A673 (cell line): ENCODE measurements at places on chromosomes 4 and X. TPM values are rescaled to one million over a fixed set of nuclear protein-coding genes. Genes with fewer than 3 reads are reported as not detected.
A peak's percentile ranks its signal among the peaks of the same experiment; 100 is the strongest.

TRPC3 gene
- total RNA-seq, result 0.24 and 0.28 TPM in 2 replicates

STK26 gene
- total RNA-seq, result 60.8 and 61.0 TPM in 2 replicates

CABS1 gene
- total RNA-seq, result not detected in 2 replicates

USP51 gene
- total RNA-seq, result 0.96 and 1.4 TPM in 2 replicates

SPANXN3 gene
- total RNA-seq, result not detected in 2 replicates

DNA sequence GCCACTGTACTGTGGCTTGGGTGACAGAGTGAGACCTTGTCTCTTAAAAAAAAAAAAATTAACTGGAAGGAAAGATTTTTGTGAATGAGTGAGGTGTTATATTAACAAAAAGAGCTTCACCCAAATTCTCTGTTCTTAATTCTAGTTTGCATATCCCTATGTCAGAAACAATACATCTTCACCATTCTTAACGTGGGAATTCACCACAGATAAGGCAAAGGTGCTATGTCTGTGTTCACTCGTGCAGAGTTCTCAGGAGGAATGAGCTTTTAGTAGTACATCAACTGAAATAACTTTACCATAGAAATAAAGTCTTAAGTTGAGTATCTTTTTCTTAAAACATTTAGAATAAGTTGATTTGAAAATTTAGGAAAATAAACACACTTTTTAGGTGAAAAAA is 135.1 kb downstream of the RAPGEF2 start:
- DNase-seq, result no peak

- no peak for DNase-seq
Measured at GRCh38 chrX:130531066-130531465, 129.3 kb downstream of the RBMX2 start.

DNA sequence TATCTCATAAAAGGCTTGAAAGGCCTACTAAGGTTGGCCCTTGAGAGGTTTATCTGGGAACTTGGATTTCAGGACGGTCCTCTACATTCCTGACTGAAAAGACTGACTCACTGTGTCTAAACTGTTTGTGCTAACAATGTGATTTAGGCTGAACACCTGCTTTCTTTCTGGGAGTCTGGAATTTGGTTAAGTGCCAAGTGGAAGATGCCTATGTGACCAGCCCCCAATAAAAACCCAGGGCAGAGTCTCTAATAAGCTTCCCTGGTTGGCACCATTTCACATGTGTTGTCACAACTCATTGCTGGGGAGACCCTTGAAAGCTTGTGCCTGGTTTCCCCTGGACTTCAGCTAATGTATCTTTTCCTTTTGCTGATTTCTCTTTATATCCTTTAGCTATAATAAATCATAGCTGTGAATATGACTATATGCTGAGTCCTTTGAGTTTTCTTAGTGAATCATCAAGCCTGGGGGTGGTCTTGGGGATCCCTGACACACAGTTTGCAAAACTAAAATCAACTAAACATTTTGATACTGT is 55.1 kb downstream of the GPR82 start:
- peak; percentile 13 for DNase-seq

DNA sequence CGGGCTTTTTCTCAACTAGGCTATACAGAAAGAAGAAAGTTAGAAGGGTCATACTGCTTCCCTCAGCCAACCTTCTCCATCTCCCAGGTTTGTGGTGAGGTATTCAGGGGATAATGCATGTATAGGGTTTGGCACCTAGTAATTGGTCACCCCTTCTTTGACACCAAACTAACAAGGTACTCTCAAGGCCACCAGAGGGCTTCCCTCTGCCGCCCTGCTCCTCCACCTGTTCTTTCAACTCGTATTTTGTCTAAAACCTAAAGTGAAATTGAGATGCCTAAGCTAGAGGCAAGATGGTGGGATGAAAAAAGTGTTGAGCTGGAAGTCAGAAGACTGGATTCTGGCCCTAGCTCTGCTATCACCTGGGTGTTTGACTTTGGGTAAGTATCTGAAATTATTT is 22.0 kb downstream of the CT47C1 start:
- no peak for DNase-seq

- DNase-seq, result no peak
Measured at GRCh38 chrX:118156953-118157608, 40.5 kb upstream of the KLHL13 start.
